ENCODE measurements at places on chromosomes 7 and 10.

- no peak for DNase-seq
Measured at GRCh38 chr10:86596266-86596665, 58.1 kb upstream of the OPN4 start.

DNA sequence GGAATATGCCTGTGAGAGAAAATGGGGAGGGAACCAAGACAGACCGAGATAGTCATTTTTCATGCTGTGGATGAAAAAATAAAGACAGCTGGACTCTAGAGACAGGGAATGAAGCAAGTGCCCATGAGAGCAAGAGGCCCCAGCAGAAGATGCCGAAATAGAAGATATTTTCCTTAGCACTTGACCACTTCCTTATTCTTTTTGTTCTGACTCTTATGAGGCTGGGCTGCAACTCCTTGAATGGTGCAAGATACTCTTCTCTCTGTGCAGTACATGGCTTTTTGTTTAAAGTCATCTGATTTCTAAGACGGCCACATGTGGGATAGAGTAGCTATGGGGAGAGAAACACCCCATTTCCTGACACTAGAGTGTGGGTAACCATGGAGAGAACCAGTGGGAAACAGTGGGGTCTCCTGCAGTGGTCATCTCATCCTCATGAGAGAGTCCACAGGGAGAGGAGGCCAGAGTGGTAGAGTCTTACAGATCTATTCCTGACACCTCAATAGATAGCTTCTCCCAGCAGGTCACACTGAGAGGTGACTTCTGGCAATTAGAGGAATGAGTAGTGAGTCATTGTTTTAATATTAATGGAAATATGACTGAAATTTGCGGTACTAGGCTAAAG lies 18.0 kb upstream of the VCL start:
- no peak for DNase-seq

DNA sequence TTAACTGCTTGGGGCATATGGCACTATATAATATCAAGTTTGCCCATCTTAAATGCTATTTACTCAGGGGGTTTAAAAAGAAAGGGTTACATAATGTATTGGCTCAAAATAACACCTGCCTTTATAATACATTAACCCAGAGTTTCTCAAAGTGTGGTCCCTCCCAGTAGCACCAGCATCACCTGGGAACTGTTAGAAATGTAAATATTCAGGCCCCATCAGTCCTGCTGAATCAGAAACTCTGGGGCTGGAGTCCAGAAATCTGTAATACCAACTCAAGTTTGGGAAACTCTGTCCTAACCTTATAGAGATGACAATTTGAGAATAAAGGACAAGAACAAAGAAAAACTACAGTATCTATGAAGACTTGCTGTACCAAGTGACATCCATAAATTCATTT lies 270.7 kb downstream of the PARD3 start:
- no peak for DNase-seq

GRCh38 chr10:78454123-78454645 lies 420.5 kb downstream of the RPS24 start:
- DNase-seq, result no peak

- DNase-seq, result no peak
Measured at GRCh38 chr7:132443761-132444520, 132.3 kb downstream of the PLXNA4 start.

DNA sequence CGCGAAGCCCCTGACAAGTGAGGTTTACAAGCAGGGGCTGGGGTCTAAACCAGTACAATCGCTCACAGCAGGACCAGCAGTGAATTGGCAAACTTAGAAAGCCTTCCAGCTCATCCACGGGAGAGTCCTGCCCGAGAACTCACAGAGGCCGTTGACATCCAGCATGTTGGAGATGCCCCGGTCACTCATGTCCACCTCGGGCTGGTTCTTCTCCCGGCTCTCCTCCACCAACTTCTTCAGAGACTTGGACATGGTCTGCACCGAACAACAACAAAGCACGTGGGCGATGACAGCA lies 447 bp downstream of the RSU1 start:
- DNase-seq, result no peak

GRCh38 chr10:97736403-97736901 lies 476 bp upstream of the ZFYVE27 start:
- no peak for DNase-seq

DNA sequence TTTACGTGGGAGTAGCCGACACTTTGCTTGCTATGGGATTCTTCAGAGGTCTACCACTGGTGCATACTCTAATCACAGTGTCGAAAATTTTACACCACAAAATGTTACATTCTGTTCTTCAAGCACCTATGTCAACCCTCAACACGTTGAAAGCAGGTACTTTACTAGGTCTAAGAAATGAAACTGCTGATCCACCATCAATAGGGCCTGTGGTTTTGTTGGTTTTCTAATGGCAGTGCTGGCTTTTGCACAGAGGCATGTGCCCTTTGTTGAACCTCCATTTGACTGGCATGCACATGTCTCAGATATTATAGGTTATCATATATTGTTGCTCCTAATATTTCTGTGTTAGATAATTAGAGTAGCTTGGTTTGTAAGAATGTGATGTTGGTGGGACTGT lies 123.8 kb downstream of the CFTR start:
- no peak for DNase-seq

DNA sequence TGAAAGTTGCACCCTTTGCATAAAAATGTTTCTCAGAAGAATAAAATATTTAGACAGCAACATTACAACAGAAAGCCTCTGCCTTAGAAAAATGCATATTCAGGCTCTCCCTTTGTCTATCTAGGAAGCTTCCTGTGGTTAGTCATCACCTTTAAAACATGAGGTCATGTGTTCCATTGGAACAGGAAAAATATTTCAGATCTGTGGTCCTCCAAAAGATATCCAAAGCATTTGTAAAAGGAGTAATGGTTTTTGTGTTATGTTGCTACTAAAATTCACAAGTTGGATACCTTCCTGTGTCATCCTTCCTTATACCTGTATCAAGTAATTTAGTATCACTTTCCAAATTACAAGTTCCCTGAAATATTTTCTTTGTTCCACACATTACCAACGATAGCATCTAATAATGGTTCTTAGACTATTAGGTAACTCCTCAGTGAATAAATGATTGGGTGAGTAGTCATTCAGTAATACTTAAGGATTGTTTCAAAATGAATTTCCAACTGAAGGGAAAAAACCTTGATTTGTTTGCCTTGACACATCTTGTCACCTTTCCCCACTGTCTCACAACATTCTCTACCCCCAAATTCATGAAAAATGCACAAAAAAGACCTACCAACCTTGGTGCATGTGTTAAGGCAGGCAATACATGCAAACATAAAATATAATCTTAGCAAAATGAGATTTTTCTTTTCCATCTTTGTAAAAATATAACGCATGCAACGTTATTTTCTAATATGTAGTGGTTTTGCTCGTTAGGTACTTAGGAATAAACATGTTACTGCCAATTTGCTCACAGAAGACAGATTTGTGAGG lies 19.7 kb upstream of the RHOBTB1 start:
- DNase-seq, result no peak

DNA sequence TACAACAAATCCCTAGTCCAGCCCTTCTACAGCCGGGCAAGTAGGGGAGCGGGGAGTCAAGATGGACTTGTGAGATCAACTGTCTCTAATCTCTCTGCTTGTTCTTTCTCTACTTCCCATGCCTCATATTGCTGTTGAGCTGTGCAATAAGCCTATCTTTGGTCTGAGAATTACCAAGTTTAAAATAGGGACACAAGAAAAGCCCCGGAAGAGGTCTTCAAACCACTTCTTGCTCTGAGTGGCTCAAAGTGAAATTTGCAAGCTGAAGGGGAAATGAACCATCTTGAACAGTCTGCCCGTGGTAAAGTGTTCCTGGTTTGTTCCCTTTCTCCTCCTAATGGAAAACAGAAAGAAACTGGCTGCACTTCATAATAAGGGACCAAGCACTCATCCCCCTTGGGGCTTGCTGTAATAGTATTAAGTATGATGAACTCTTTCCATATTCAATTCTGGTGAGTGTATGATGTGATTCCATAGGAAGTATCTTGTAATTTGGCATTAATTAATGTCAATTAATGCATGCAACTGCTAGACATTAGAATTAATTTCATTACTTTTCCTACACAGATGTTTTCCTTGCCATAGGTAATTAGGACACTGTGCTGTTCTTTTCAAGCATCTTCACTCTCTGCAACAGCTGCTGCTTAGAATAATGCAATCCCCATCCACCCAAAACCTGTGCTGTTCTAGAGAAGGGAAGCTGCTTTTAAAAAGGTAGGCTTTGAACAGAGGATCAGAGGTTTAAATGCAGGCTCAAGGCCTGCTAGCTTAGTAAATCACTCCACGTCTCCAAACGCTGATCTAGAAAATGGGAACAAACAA lies 449.6 kb downstream of the SORCS1 start:
- DNase-seq, result no peak

GRCh38 chr10:10259013-10259412 lies 758.7 kb upstream of the CELF2 start:
- DNase-seq, result no peak

- DNase-seq, result no peak
Measured at GRCh38 chr7:47803025-47803424, 145.2 kb downstream of the PKD1L1 start.

GRCh38 chr10:30687698-30688213 lies 58.2 kb upstream of the LYZL2 start:
- peak; percentile 74 for DNase-seq
